ENCODE measurements at places on chromosomes 1 and 21. TPM values are rescaled to one million over a fixed set of nuclear protein-coding genes. Genes with fewer than 3 reads are reported as not detected.

The SLC45A1 gene
- total RNA-seq, result not detected

GRCh38 chr1:52482326-52483004, 70.4 kb downstream of the TUT4 start:
- no peak for DNase-seq

GRCh38 chr1:153778051-153778823, 3.0 kb downstream of the SLC27A3 start:
- no peak for DNase-seq

The LRRC53 gene
- not detected for total RNA-seq

The DIRAS3 gene
- total RNA-seq, result 1.6 TPM

The SPRTN gene
- 20.1 TPM for total RNA-seq

The KCNN3 gene
- total RNA-seq, result 0.37 TPM

The SHISAL2A gene
- 0.15 TPM for total RNA-seq

GRCh38 chr1:224183591-224184312, 712 bp downstream of the DEGS1 start:
- peak; percentile 67 for DNase-seq

GRCh38 chr1:24369199-24369598, 44.4 kb downstream of the STPG1 start:
- no peak for DNase-seq

DNA sequence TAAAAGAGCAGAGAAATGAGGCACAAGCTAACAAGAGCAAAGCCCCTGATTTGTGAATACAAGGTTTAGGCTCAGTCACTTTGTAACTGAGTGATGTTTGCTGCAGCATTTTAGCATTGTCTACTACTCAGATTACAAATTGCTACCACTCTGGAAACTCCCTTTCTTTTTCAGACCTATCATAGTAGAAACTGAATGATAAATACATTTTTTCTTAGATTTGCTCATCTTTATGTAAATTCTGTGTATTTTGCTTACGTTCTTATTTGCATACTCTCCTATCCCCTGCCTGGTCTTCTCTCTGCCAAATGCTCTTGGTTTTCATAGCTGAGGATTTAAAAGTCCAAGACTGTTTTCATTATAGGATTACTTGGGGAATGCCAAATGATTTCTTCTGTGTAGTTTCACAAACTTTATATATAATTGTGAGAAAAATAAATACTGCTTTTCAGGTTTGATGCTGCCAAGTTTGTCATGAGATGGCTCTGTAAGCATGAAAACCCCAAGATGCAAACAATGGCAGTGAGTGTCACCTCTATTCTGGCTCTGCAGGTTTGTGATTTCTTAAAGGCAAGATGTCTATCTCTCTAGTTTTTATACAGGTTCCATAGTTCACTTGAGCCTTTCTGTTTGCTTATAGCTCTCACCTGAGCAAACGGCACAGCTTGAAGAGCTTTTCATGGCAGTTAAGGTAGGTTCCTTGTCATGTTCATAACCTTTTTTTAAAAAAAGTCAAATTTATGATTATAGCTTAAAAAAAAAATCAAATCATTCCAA, 24.7 kb downstream of the ZYG11A start:
- DNase-seq, result no peak

- no peak for DNase-seq
Observed at GRCh38 chr1:38052750-38053415, 6.3 kb upstream of the POU3F1 start.

The FCRL4 gene
- total RNA-seq, result not detected
